ENCODE measurements at places on chromosomes 7 and 10.

- no peak for DNase-seq
Measured at GRCh38 chr10:108358912-108359311, 1194.4 kb upstream of the SORCS1 start.

- DNase-seq: no peak
Measured at GRCh38 chr10:6030217-6030616, 31.9 kb downstream of the IL2RA start.

DNA sequence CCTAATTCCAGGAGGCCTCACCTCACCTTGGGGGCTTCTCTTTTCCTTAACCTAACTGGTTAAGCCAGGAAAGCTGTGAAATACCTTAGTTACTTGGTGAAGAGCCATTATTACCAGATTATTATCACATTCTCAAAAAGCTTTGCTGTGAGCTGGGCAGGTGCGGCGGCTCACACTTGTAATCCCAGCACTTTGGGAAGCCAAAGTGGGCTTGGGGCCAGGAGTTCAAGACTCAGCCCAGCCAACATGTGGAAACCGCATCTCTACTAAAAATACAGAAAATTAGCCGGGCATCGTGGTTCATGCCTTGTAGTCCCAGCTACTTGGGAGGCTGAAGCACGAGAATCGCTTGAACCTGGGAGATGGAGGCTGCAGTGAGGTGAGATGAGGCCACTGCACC lies 102.4 kb upstream of the KLF6 start:
- DNase-seq: no peak

DNA sequence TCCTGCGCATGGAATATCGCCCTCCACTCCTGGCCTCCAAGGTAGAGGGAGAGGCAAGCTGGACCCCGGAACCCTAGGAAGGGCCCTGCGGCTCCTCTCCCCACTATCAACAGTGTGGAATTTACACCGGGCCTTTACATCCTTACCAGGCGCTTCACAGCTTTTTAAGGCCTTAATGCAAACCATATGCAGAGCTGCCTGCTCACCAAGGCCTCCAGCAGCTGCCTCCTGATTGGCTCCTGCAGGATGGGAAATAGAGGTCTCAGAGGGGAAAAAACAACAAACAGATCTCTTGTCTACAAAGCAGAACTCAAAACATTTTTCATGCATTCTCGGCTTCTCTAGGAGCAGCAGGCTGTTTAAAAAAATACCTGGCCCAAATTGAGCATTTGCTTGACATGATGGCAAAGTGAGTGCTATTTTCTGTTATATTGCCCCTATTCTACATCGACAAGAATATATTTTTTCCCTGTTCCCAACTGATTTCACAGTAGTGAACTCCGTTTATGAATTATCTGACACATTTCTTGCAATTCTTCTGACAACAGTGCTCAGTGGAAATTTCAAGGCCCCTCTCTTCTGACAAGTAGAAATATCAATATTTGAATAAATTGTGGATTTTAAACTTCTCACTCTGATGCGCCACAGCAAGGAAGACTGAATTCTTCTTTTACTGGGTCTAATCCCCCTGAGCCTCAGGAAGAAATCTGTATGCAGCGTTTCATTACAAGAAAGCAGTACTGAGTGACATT lies 51.7 kb downstream of the EBF3 start:
- DNase-seq: no peak

DNA sequence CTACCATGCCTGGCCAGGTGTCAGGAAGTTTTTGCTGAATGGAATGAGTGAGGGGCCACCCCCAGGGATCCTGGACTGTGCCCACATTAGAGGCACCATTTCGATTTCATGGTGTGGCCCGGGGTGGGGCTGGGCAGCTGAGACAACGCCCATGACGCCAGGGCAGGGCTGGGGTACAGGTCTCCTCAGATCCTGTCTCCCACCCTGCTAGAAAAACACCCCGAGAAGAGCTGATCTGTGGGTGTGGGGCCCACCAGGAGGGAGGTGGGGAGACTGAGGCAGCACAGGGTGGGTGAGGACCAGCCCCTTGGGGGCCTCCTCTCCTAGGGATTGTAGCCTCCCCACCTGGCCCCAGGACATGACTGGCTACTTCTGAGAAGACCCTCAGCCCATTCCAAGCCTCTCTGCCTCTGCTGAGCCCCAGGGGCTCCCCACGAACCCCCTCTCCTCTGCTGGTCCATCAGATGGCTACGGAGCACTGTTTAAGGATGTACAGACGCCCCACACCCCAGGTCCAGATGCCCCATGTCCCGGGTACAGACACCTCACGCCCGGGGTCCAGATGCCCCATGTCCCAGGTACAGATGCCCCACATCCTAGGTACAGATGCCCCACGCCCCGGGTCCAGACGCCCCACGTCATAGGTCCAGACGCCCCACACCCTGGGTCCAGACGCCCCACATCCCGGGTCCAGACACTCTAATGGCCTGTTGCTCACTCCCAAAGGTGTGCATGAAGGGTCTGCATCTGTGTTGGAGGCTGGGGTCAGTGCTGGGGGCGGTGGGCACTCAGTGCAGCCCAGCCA lies 99.4 kb downstream of the MICALL2 start:
- no peak for DNase-seq

DNA sequence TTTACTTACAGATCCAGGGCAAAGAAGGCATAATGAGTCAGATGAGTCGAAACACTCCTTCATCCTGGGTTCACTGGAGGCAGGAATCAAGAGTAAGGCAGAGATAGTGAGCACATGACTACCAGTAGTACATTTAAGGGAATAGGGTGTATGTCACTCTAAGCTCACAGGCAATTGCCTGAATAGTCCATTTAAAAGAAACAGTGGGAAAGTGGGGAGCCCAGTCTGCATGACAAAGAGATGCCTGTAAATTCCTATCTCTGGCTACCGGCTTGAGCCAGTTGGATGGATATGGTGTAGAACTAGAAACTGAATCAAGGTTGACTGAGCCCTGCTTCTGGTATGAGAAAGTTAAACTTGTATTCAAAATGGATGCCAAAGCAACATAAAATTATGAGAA lies 861.5 kb upstream of the ZWINT start:
- no peak for DNase-seq

Measured in activated gamma-delta T cell (primary cell).